ENCODE measurements at places on chromosomes 6 and 20. TPM values are rescaled to one million over a fixed set of nuclear protein-coding genes. Genes with fewer than 3 reads are reported as not detected.

DNA sequence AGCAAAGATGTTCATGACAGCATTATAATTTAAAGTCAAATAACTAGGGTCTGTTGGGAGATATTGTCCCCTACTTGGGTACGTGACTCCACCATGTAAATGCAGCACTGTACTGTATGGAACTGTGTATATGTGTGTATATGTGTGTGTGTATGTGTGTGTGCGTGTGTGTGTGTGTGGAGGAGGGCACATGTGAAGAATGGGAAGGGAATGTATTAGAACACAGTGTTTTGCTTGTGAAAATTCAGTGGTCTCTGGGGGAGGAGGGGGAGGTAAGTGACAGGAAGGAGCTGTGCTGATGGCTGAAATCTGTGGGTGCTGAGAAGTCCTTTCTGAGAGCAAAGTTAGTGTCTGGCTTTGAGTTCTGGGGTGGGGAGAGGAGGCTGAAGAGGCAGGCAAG, 23.9 kb upstream of the VEGFA start:
- DNase-seq, result no peak

DNA sequence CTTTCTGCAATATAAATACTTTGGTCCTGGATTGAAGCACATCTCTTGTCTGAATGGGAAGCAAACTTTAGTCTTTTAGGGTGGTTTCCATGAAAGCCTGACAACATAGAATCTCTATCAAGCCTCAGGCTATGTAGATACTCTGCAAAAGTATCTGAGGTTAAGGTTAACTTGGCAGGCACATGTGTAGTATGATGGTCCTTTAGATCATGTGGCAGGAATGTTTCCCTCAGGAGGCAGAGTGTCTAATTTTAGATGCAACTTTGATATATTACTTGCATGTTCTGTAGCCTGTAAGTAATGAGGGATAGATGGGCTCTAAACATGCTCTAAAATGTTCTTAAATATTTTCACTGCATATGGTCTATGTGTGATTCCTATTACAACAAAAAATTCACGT, 8.2 kb downstream of the MYB start:
- no peak for DNase-seq

DNA sequence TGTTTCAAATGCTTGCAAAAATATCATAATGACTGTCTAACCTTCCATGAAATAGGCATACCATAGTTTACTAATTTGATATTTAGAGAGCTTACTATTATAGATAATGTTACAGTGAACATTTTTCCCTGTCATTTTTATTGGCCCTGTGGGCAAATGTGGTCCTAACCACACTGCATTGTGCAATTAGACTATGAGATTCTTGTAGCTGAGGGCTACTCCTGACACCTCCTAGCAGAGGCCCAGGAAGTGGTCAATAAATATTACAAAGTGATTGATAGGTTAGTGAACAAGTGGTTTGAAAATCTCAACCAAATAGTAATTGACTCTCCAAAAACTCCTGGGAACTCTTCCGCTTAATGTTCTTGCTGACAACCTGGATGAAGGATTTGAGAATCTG, 160.5 kb upstream of the KCNG1 start:
- no peak for DNase-seq

- DNase-seq, result peak; percentile 62
These were observed 137.4 kb upstream of the HDAC2 start for GRCh38 chr6:114108119-114109002.

GRCh38 chr20:62009322-62009721, 56.4 kb downstream of the TAF4 start:
- DNase-seq, result no peak

- DNase-seq, result no peak
These were observed 146.1 kb downstream of the TFAP2A start for GRCh38 chr6:10268611-10269310.

DNA sequence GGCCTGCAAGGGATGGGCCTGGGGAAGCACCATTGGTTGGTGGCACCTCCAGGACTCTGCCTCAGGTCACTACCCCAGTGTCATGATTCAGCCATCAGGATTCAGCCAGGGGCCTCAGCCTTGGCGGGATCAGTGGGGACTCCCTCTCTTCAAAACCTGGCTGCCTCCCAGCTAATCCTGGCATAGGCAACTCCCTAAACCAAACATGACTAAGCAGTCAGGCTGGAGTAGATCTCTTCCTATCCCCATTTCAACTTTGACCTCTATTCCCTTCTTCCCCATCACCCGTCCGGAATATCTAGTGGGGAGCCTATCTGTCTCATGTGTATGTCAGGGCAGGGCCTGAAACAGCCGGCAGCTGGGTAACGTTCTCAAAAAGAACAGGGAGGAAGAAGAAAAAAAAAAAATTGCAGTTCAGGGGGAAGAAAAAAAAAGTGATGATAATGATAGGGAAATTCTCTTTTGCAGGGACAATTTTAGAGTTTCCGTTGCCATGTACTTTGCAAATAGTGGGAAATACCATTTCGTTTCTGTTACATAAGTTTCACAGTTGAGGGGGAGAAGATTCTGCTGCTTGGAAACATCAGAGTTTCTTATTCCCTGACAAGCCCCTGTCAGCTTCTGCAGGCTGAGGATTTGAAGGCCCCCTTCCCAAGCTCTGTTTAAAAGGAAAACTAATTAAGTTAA, 4.1 kb upstream of the PREX1 start:
- DNase-seq, result no peak

- DNase-seq, result no peak
These were observed 11.5 kb downstream of the TMEM63B start for GRCh38 chr6:44138717-44139350.

GRCh38 chr20:32580970-32581838, 3.9 kb downstream of the NOL4L start:
- DNase-seq, result peak; percentile 53

Gene INSM1
- total RNA-seq, result 0.38 TPM

Gene GSTA3
- total RNA-seq, result not detected

Gene DLK2
- total RNA-seq, result 0.52 TPM

Gene DCDC2
- not detected for total RNA-seq

Gene GCNT2
- 1.6 TPM for total RNA-seq

Gene SYNGAP1
- 42.2 TPM for total RNA-seq
